ENCODE measurements at places on chromosomes 3 and 15.

GRCh38 chr15:100601163-100601562 lies 821 bp downstream of the LINS1 start:
- DNase-seq, result no peak

DNA sequence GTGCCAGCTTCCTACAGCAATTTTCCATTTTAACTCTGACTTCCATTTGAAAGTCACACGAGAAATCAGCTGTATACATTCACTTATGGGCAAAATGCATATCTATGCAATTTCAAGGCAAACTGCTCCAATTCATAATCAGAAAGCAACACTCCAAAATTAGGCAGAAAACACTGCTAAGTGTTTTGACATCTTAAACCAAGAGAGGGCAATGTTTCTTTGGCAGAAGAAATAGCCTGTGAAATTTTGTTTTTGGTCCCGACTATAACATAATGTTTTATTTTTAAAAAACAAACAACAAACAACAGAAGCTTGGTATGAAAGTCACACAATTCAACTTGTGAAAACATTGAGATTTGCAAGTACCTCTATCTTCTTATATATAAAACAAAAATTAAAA lies 42.6 kb downstream of the GOLIM4 start:
- DNase-seq, result peak; percentile 16

- DNase-seq, result no peak
These were observed 39.9 kb upstream of the ARHGEF26 start for GRCh38 chr3:154081305-154081704.

DNA sequence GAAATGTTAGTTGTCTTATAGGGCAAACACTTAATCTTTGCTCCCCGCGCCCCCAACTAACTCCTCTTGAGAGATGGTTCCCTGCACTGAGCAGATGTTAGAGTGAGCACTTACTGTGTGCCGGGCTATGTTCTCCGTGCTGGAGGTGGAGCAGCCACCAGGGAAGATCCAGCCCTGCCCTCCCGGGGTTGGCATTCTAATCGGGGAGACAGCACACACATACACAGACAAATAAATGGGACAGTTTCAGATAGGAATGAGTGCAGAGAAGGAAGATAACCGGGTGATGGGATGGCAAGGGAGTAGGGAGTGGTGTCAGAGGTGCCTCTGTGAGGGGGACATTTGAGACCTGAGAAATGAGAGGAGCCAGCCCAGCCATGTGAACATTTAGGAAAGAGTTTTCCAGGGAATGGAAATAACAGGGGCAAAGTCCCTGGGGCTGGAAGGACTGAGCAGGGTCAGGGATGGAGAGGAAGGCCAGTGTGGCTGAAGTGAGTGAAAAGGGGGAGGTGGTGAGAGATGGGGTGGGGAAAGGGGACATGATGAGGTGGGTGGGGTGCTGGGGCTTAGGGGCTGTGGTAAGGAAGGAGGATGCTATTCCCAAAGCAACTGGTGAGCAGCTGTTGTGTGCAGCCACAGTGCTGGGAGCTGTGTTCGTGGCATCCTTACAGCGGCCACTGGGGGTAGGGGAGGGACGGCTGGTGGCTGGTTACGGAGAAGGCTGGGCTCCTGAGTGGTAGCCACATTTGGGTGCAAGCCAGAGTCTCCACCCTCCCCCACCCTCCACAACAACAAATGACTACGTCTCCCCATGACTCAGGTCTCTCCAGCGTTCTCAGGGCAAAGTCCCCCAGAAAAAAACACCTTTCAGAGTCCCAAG lies 15.4 kb upstream of the FGD5 start:
- no peak for DNase-seq

DNA sequence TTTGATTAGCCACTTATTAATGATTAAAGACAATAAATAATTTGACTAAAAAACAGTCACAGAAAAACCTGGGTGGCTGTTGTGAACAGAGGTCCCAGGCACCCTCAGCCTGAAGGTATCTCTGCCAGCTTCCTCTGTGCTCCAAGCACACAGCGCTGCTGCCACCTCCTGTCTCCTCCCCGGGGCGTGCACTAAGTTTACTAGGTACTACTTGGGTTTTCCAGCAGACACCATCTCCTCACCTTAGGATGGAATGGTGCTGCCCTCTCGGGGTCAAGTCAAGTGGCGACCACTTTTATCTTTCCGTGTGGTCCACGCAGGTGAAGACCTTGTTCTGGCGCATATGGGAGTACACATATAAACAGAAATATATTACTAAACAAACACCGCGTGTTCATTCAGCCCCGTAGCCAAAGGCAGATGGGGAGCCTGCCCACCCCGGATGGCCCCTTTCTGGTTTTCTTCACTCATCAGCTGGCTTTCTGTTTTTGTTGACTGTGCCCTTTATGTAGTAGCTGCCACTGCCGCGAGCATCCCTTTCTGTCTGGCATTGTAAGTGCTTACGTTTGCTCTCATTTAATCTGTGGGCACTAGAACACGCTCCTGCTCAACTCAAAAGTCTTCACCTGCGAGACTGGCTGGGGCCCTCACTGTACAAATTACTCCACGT lies 128.0 kb downstream of the LRIG1 start:
- DNase-seq, result no peak

GRCh38 chr3:133410191-133410892 lies 10.5 kb downstream of the BFSP2 start:
- DNase-seq, result no peak

- no peak for DNase-seq
These were observed 367.1 kb downstream of the EPHA3 start for GRCh38 chr3:89474333-89475130.

DNA sequence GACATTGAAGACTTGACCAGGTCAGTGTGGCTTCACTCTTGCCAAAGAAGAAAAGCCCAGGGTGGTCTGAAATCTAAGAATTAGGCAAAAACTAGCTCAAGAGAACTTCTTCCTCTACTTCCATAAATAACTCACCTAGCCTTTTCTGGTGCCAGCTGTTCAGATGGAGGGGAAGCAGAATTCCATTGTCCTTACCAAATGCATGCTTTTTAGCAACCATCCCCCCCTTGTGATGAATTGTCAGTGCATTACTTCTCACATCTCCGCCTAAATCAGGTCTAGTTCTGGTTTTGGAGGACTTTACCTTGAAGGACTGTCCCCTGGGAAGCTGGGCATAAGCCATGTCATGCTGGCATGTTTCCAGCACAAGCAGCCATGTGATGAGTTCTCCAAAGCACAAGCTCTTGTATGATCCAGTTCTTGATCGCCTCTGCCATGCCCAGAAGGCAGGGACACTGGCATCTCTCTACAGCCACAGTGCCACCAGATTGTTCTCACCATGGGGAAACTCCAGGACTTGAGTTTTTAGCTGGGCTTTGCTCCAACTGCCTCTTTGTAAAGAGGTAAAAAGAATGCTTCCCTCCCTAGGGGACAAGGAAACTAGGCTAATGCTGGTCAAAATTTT lies 96.4 kb upstream of the IL12A start:
- DNase-seq, result no peak

DNA sequence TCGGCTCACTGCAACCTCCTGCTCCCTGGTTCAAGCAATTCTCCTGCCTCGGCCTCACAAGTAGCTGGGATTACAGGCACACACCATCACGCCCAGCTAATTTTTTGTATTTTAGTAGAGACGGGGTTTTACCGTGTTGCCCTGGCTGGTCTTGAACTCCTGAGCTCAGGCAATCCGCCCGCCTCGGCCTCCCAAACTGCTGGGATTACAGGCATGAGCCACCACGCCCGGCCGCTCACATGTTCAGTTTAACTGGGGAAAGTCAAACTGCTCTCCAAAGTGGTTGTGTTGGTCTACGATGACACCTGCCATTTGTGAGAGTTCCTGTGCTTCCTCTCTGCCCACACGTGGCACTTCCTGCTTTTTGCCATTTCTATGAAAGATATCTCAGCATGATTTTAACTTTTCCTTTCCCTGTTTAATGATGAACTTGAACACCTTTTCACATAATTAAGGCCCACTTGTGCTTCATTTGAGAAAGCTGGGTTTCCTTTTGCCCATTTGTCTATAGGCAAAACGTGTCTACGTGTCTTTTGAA lies 877 bp upstream of the GP5 start:
- no peak for DNase-seq

DNA sequence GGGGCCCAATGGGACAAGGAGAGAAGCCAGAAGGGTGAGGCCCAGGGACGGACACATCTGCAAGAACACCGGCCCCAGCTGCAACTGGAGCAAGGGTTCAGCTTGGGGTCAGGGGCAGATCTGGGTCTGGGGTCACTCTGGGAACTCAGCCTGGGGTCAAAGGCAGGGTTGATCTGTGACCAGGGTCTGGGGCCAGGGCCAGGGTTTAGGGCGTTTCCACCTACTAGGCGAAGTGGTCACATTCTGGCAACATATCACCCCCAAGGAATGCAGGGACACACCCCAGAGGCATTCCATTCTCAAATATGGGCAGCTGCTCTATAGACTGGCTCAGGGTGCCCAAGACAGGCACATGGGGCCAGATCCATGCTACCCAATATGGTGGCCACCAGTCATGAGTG lies 9.0 kb downstream of the UROC1 start:
- DNase-seq, result no peak

- no peak for DNase-seq
These were observed 21.2 kb upstream of the PRR23E start for GRCh38 chr3:127171721-127172120.

DNA sequence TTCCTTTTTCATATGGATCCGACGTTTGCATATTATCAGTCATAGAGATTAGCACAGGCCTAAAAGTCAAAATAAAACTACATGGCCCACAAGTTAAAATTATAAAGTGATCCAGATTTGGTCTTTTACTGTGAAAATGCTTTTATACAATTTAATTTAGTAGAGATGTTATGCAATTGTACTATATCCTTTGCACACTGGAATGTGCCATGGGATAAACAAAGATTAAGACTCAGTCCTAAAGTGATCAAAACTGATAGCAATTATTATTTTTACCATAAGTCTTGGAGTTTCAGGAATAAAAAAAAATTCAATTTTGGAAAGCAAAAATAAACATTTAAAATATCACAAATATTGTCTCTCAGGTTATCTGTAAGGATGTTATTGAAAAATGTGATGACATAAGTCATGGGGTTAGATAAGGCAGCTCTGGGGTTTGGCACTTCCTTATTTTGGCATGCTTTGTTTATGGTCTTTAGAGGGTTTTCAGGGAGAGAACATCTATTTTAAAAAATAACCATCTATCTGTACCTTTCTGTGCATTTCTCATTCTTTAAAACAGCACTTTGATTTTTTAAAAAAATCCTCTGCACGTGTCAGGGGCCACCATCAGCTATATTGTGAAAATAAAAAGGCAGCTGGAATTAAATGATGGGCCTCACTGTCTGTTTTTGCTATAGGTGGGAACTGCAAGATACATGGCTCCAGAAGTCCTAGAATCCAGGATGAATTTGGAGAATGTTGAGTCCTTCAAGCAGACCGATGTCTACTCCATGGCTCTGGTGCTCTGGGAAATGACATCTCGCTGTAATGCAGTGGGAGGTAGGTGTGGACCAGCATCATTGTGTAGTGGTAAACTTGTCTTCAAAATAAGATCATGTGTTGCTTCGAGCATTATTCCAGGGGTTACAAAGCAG lies 67.3 kb downstream of the TGFBR2 start:
- no peak for DNase-seq

DNA sequence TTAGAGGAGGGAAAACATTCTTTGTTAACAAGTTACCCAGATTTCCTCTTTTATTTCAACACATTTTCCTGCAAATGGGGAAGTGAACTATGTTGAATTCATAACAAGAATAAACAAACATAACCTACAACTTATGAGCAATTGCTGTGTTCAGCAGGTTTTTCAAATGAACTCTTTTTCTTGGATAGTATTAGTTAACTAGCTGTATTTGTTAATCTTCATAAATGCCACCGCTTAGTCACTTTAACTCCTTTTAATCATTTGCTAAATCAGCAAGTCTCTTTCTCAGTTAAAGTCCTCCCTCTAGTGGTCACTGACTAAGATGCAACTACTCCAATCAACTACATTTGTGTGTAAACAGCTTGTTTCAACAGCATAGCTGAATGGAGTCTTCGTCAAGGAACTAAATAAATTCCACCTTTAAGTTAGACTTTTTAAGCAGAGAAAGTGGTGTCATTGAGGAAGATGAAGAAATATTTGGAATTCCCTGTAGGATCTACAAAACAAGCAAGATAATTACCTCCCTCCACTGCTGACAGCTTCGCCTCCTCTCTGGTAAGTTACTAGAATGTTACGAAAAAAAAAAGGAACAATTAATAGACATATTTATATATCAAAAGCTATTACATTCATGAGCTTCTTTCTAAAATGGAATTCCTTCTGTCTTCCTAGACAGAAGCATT lies 1122.0 kb downstream of the ROBO1 start:
- DNase-seq, result peak; percentile 81

- DNase-seq, result no peak
These were observed 29.4 kb downstream of the ZXDC start for GRCh38 chr3:126446301-126446700.

GRCh38 chr3:48592519-48593087 lies 2.5 kb downstream of the COL7A1 start:
- DNase-seq, result no peak

DNA sequence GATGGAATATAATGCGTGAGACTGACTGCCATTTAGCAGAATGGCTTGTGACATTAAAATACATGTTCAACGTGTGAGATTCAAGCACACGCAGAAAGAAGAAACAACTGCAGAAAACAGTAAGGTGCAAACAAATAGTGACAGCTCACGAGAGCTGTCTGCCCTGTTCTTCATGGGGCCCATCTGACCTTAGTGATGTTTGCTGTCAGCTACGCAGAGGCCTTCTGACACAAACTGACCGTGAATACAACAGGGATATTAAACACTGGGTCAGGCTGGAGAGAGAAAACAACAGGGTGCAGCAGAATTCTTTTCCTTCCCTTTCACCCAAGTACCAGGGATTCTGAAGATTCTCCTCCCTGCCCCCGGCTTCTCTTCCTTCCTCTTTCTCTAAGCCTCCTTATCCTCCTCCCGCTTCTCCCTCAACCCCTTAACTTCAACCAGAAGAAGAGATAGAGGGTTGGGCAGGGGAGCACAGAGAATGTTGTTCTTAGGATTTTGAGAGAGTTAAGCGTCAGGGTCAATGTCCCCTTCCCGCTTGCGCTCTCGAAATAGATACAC lies 2.1 kb downstream of the TNFAIP8L3 start:
- peak; percentile 16 for DNase-seq

DNA sequence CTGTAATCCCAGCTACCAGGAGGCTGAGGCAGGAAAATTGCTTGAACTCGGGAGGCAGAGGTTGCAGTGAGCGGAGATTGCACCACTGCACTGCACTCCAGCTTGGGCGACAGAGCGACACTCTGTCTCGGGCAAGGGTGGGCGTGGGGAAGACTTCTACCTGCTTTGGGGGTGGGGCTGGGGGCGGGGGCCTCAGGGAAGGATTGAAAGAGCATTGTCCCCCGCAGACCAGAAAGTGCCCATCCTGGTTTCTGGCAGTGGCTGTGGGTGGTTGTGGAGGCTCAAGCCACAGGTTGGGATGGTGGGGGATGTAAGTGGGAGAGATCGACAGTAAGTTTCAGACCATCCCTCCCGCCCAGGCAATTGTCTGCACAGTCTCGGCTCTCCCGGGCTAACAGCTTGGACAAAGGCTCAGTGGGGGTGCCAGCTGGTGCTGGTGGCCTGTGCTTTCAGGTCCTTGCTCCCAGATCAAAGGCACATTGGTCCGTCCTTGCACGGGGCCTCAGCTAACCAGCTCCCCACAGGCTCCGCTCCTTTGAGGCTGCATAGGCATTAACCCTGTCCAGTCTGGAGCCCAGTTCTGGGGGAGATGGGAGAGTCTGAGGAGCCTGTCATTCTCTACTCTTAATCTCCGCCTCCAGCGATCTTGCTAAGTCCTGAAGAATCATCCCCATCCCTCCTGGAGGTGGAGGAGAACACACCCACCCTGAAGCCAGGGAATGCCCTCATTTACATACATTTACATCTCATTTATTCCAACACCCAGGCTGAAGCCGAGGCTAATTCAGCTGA lies 8.6 kb downstream of the SCN5A start:
- DNase-seq, result no peak

GRCh38 chr3:195727606-195728195 lies 6.9 kb downstream of the MUC20 start:
- DNase-seq, result no peak
